ENCODE measurements at places on chromosomes 13 and 19.

DNA sequence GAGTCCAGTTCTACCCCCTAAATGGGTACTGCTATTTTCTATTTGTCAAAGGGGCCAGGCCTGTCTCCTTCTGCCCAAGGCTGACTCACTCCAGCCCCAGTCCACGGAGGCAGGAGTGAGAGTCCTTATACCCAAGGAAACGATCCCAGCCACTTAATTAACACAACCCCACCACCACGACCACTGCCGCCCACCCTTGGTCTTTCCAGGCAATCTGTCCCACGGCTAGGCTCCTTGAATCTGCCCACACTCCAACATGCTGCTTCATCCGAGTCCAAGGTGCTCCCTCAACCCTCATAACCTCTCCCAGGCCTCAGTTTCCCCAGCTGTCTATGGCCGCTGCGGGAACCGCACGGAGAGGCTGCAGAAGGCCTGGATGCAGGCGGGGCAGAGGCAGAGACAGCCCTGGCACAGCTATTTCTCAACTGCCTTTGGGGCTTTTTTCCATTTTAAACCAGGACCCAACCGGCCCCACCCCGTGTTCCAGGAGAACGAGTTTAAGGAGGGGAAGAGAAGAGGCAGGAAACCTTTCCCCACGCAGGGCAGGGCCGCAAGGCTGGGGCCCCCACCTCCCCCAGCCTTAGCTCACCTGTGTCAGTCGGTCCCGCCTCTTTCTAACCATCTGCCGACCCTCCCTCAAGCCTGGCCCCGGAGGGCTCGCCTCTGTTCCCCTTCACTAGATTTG lies 746 bp downstream of the RAB3D start:
- DNase-seq, result no peak

DNA sequence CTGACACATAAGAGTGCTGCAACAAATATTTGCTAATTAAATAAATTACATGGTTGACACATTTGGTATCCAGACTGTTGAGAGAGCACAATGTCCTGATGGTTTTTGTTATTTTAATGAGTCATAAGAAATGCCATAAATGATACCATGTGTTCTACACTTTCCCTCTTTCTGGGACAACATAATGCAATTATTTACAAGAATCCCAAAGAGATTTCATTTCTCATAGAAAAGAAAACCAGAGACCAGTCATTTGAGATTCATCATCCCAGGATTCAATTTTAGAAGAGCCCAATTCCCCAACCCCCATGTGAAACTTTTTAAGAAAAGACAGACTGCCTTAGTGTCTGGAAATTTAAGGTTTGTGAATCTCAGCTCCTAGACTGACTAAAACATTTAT lies 399.6 kb downstream of the DCT start:
- DNase-seq, result no peak

DNA sequence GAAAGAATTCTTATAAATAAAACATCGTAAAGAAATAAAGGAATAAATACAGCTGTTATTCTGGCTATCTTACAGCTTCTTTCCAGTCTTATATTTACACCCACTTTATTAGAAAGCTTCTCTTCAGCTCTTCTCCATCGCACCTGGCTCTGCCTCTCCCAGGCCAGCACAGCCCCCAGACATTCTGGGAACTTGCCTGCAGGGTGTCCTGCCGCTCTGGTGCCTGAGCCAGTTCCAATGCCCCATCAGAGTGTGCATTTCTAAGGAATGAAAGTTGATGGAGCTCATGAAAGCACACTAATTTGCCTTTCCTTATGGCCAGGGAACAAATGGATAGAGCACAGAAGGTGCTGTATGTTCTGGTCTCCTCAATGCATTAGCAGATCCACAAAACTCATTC lies 68.7 kb downstream of the MIPEP start:
- no peak for DNase-seq

- DNase-seq, result peak; percentile 58
Measured at GRCh38 chr13:113753171-113753570, 5.9 kb upstream of the TMEM255B start.

GRCh38 chr19:11293433-11294389 lies 2.2 kb upstream of the TSPAN16 start:
- peak; percentile 89 for DNase-seq

- DNase-seq, result no peak
Measured at GRCh38 chr13:38204556-38204955, 145.1 kb upstream of the UFM1 start.

- no peak for DNase-seq
Measured at GRCh38 chr19:6023085-6023682, 45.2 kb upstream of the RANBP3 start.

GRCh38 chr13:114019367-114019766 lies 45.5 kb upstream of the C13orf46 start:
- DNase-seq, result no peak

GRCh38 chr19:12983091-12983490 lies 12.2 kb upstream of the NFIX start:
- DNase-seq, result no peak

DNA sequence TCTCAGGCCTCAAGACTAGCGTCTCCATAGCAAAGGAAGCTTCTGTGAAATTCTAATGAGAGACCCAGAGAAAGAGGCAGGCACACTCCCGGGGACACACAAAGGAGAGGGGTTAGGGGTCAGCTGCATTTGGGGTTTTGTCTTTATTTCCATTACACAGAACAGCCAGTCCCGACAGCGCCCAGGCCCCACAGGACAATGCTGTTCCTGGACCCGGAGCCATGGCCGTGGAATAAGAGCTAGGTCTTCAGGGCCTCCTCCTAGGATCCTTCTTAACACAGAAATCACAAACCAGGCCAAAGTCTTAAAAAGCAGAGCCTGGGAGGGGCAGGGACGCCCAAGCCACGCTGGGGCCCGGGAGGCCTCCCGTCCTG lies 22.8 kb downstream of the KCTD15 start:
- DNase-seq, result no peak

- DNase-seq, result no peak
Measured at GRCh38 chr13:99862244-99862643, 109.3 kb downstream of the ZIC5 start.

DNA sequence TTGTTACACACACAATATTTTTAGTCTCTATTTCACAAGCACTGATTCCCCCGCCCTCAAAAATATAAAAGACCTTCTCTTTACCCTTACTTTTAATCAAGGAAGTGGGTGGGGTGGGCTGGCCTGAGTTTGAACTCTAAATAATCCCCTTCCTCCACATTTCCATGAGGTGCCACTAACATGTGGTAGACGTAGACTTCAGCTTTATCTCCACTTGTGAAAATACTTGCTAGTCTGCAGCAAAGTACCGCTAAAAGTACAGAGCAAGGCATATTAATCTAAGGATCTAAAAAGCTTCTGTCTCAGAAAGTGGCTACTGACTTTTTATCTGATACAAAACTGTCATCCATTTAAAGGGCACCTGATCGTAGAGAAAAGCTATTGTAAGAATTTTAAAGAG lies 739.6 kb upstream of the SLC10A2 start:
- no peak for DNase-seq

DNA sequence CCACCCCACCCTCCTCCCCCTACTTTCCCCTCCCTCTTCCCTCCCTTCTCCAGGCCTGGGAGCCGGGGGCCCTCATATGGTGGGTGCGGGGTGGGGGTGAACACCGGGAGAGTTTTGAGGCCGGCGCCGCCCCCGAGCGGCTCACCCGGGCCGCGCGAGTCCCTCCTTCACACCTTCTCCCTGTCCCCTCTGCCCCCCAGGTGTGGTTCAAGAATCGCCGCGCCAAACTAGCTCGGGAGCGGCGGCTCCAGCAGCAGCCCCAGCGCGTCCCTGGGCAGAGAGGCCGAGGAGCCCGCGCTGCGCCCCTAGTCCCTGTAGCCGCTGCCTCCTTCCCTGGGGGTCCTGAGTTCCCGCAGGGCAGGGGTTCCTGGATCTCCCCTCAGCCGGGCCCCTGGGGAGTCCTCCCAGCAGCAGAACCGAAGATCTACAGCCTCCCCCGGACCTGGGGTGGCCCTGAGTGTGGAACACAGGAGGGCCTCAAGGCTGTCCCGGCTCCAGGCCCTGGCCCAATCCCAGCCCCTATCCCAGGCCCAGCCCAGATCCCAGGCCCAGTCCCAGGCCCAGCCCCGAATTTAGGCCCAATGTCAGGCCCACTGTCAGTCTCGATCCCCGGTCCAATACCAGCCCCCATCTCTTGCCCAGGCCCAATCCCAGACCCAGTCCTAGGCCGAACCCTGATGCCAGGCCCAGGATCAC lies 1.7 kb downstream of the TPRX2 start:
- no peak for DNase-seq

- DNase-seq, result peak; percentile 40
Measured at GRCh38 chr19:49408816-49409440, 14.3 kb downstream of the PTH2 start.

GRCh38 chr19:40224342-40225150 lies 1.9 kb downstream of the CCNP start:
- no peak for DNase-seq

GRCh38 chr13:94433055-94433961 lies 46.2 kb downstream of the DCT start:
- DNase-seq, result no peak

DNA sequence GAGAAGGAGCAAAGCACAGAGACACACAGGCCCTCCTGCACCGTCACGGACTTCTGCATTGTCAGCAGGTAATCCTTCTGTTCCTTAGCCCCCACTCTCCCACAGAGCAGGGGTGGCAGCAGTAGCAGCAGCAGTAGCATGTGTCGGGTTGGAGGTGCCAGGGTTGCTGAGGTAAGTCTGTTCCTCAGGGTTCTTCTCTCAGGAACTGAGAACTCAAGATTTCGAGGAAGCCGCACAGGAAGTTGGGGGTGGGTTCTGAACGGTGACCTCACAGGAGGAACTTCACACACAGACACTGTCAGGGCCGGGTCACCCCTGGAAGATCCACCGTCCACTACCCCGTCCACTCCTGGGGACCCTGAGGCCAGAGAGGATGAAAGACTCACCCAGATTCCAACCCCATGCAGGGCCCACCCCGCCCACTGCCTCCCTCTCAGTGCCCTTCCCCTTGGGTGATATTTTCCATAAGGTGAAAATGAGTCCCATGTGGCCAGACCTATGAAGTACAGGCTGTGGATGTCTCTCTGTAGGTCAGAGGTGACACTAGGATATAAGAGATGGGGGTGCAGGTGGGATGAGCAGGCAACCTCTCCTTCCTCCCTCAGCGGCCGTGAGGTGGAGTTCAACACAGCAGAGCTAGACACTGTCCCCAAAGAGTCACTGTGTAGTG lies at the start of gene SIGLEC12:
Gene SIGLEC12, minus strand, starts transcription at position 207 of the 670 bp plus-strand sequence. Its CDS starts 67 bp downstream, at position 140.
- no peak for DNase-seq

DNA sequence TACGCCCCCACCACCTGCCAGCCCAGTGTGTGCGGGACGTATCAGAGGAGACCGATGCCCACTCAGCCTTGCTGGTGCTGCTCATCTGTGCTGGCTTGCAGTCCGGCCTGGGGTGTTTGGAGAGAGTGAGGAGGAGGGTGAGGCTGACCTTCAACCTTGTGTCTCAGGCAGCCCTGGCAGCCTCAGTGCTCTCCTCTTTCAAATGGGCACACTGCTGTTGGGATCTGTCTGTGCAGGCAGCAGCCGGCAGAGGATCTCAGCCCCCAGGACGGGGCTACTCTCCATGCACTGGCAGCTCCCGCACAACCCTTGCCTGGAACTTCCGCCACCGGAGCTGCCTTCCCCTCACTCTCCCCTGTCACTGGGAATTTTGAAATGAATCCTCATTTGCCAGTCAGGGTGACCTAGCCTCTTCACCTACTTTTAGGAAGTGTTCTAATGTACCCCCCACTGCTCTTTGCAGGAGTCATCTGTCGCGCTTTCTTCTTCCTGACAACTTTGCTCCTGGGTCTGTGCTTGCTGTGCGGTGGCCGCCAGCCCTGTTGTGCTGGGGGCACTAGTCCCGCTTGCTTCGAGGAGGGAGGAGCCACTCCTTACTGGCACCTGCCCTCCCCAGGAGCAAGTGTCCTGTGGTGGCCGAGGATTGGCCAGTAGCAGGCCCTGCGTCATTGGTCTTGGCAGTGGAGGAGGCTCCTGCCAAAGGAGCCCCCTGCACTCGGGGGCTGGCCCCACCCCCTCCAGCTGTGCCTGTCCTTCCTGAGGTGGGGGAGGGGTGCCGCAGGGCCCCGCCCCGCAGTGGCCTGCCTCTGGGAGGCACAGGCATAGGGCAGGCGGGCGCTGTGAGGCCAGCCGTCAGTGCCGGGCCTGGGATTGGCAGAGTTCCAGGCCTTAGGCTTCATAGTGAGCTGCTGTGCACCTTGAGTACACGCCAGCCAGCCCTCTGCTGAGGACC lies 53.4 kb downstream of the TSSK6 start:
- peak; percentile 79 for DNase-seq

- no peak for DNase-seq
Measured at GRCh38 chr19:7328647-7329046, 20.1 kb upstream of the ARHGEF18 start.

GRCh38 chr13:106061781-106062180 lies 473.7 kb downstream of the EFNB2 start:
- DNase-seq, result no peak

DNA sequence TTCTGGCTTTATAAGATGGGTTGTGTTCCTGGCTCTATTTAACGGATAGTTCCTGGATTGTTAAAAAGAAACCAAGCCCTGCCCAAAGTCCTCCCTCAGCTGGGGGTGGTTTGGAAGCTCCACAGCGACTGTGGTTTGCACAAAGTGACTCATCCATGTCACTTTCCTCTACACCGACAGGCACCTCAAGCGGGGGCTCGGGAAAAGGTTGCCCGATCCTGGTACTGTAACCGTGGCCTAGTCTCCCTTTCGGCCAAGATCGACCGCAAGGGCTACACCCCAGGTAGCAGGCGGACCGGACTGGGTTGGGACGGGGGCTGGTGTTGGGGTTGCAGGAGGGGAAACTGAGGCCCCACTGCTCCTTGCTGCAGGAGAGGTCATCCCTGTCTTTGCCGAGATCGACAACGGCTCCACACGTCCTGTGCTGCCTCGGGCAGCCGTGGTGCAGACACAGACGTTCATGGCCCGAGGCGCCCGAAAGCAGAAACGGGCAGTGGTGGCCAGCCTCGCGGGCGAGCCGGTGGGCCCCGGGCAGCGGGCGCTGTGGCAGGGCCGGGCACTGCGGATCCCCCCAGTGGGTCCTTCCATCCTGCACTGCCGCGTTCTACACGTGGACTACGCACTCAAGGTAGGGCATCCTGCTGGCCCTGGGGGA lies 1.6 kb downstream of the ARRDC2 start:
- peak; percentile 78 for DNase-seq

GRCh38 chr19:18789883-18790565 lies 1.1 kb downstream of the COMP start:
- DNase-seq, result no peak

- DNase-seq, result no peak
Measured at GRCh38 chr13:59566561-59566960, 597.2 kb downstream of the DIAPH3 start.

- no peak for DNase-seq
Measured at GRCh38 chr13:97976610-97977521, 23.4 kb downstream of the IPO5 start.

DNA sequence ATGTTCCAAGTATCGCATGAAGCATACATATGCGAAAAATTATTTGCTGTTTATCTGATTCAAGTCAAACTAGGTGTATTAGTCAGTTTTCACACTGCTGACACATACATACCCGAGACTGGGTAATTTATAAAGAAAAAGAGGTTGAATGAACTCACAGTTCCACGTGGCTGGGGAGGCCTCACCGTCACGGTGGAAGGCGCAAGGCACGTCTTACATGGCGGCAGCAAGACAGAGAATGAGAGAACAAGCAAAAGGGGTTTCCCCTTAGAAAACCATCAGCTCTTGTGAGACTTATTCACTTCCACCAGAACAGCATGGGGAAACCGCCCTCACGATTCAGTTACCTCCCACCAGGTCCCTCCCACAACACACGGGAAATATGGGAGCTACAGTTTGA lies 13.0 kb upstream of the PROZ start:
- DNase-seq, result no peak

- DNase-seq, result no peak
Measured at GRCh38 chr13:39604756-39605155, 1.8 kb upstream of the LHFPL6 start.
